ENCODE measurements at places on chromosomes 1 and 21.

DNA sequence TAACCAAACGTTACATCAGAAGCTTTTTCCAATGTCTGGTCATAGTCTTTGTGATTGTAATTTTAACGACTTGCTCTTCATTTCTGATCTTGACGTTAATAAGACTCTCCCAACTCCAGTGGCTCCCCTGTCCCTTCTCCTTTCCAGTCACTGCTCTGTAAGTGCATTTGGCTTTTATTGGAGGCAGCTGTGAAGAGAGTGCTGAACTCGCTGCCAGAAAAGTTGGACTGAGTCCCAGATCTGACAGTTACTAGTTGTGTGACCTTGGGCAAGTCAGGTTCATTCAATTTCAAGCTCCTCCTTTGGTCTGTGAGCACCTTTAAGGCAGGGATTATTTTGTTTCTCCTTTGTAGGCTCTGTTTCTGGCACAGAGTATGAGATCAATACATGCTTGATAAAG, 109.6 kb upstream of the TSPAN2 start:
- DNase-seq: no peak

GRCh38 chr1:201489643-201490261, 17.2 kb downstream of the CSRP1 start:
- DNase-seq: no peak

DNA sequence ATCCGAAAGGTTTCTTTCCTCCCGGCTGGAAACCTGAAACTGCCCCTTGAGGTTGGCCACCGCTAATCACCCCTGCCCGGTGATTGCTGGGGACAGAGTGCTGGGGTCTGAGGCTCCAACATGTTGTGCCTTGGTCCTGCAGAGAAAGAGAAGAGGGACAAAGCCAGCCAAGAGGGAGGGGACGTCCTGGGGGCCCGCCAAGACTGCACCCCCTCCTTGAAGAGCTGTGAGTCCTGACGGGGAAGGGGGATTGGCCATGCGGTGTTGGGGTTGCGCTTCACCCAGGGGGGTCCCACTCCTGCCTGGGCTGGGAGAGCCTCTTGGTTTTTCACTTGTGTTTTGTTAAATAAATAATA, 19.5 kb downstream of the LDLRAP1 start:
- no peak for DNase-seq

GRCh38 chr21:42190486-42190863, 28.5 kb upstream of the ABCG1 start:
- no peak for DNase-seq

GRCh38 chr1:112927462-112927990, 28.5 kb downstream of the SLC16A1 start:
- DNase-seq: no peak

DNA sequence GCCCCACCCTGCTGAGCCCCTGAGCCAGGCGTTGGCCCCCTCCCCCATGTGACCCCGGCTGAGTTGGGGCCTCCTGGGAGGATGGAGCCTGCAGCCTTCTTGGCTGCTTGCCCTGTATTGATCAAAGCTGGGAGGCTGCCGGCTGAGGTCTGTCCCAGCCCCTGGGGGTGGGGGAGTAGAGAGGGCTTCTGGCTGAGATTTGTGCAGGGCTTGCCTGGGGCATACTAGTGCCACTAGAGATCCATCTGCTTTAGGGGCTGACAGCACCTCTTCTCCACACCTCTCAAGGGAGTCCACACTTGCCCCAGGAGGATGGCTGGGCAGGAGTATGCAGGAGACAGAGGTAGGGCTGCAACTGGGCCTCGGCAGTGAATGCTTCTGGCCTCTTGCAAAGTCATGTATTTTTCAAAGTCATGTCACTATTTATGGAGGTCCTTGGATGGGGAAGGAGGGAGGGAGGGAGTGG, 53.6 kb upstream of the SSBP3 start:
- DNase-seq: no peak

DNA sequence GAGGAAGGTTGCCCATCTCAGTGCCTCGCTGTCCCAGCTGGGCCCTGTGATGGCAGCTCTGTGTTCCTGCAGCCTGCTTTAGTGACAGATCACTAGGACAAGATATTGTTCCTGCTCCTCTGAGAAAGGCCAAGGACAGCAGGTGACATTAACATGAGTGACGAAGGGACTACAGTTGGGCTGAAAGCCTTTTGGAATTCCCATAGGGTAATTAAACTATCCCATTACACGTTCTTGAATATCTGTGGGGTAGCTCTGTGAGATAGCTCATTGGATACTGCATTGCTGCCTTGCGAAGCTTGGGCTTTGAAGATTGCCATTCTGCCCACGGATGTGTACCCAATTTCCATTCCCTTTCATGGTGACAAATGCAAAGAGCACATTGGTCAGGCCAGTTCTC, 78.2 kb upstream of the COA6 start:
- DNase-seq: no peak

GRCh38 chr1:6248932-6249738, 5.2 kb downstream of the HES3 start:
- no peak for DNase-seq

DNA sequence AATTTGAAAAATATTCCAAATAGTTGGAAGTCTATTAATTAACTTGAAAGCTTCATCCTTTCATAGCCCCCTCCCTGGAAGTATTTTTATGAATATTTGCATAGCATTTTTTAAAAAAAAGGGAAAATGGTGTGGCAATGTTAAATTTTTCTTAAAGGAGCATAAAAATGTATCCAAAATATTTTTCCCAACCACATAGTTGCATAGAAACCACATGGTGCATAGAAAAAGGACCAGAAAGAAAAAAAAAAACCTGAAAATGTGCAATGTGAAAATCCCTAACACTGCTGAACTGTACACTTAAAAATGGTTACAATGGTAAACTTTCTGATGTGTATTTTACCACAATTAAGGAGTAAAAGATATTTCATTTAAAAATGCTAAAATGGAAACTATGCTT, 8.0 kb downstream of the C1orf167 start:
- DNase-seq: no peak

DNA sequence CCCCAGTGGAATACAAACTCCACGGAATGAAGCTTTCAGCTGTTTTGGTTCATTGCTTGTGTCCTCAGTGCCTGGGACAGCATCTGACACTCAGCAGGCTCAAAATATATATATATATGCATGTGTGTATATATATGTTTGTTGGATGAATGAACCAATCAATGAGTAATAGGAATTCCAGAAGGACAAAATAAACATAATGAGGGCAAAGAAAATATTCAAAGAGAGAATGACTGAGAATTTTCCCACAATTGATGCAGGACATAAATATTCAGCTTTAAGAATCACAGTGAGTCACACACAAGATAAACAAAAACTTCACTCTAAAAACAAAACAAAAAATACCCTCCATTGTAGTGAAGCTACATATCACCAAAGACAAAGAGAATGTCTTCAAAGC, 64.0 kb downstream of the CHD5 start:
- no peak for DNase-seq

DNA sequence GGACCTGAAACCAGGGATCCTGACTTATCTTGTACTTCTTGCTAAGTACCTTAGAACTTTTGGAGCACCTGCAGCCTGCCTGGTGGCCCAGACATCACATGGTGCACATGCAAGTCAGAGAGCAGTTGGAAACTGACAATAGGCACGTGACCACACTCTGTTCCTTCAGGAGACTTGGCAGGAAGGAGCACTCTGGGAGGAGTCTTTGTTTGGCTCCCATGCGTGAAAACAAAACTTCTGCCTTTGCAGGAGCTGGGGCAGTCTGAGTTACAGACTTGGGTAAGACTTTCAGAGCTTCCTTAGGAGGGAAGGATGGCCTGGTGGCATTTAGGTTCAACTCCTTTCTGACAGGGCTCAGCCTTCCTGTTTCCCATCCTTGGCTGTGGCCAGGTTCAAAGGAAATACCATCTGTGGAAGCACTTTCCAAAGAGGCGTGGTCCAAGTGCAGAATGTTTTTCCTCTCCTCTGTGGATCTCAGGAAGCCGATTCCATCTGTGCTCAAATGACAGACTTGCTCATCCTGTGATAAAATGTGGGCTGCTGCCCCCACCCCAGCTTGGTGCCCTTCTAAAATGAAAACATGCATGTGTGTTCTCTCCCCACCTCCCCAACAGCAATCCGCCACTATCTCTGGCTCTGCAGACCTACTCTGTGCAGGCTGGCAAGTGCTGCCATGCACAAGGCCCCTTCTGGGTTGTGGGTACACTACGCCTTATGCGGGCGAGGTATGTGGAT, 14.1 kb upstream of the ZNF436 start:
- no peak for DNase-seq

DNA sequence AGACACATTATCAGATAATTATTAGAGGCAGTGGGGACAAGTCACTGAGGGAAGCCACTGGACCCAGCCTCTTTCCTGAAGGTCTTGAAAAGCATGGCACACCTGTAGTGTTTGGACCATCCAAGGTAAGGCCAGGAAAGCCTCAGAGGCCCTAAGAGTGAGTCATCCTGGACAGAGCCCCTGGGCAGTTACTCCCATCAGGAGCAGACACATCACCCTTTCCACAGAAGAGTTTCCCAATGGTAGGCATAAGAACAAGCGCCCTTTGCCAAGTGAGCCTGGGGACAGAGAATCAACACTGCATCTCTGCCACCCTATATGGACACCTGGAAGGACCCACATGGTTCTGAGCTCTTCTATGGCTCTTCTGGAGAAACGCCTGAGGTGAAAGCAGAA, 136.0 kb downstream of the PLXNA2 start:
- DNase-seq: no peak

DNA sequence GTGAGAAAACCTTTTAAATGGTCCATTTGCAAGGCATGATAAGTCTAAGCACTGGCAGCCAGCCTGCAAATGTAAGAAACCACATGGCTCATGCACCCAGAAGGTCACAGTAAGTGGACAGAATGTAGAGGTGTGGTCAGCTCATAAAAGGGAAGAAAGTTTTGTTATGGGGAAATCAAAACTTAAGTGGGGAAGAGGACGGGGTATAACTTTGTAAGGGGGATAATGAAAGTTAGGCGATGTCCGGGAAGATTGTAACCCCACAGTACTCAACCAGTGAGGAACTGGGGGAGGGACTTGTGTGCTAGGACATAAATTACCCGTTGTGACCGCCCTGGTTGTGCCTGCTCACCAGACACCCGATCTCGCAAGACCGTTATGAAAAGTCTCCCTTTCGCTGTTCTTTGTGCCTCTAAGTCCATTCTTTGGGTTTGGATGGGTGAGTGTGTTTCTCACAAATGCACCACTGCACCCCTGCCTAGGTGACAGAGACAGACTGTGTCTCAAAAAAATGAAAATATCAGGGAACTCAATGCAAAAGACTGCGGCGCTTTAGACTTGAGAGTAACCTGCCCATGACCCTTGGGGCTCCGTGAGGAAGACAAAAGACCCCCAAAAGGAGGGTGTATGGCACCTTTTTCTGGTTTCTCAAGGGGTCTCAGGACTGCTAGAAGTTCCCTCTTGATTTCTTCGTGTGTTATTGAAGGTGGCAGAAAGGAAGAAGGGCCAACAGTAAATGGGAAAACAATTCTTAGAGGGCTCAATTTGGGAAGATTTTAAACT, 28.6 kb upstream of the ZNF496 start:
- DNase-seq: no peak

GRCh38 chr1:22877980-22878379, 94.7 kb downstream of the LACTBL1 start:
- DNase-seq: no peak

GRCh38 chr1:173190101-173190936, 16.8 kb downstream of the TNFSF4 start:
- DNase-seq: no peak

- DNase-seq: no peak
Measured at GRCh38 chr21:33401630-33401992, 1.6 kb upstream of the IFNGR2 start.

DNA sequence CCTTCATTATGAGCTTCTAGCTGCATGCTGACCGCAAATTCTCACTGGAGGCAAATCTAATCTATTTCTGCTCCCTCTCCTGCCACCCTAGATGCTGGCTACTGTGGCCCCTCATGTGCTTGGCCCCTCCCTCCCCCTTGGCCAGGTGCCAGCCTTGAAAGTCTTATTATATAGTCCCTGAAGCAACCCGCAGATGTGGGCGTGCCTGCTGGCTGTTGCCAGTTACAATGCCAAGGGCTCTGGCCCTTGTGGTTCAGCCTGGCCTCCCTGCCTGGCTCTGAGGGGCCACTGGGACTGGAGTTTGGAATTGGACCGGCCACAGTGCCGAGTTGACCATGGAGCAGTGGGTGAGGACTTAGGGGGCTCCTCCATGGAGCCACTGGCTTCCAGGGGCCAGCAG, 78.9 kb upstream of the ACTRT2 start:
- DNase-seq: no peak

GRCh38 chr21:24844671-24845070, 762.6 kb downstream of the MRPL39 start:
- no peak for DNase-seq

- DNase-seq: no peak
Measured at GRCh38 chr1:227219715-227220292, 98.5 kb downstream of the CDC42BPA start.

DNA sequence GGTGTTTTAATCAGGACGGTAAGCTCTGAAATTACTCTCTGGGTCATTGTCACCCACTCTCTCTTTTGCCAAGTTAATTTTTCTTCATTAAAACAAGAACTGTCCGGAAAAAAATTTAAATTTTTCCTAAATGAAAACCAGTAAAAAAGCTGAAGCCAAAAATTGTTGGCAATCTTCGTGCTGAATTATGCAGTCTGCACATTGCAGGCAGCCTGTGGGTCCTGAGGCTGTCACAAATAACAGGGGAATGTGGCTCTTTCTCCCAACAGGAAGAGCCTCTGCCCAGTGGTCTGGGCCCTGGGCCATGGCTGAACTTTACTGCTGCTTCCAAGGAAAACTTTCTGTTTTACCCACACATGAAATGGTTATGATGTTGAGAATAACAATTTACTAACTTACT, 153.9 kb upstream of the SPAG17 start:
- DNase-seq: no peak

- no peak for DNase-seq
Measured at GRCh38 chr1:239717097-239717917, 330.9 kb downstream of the CHRM3 start.

DNA sequence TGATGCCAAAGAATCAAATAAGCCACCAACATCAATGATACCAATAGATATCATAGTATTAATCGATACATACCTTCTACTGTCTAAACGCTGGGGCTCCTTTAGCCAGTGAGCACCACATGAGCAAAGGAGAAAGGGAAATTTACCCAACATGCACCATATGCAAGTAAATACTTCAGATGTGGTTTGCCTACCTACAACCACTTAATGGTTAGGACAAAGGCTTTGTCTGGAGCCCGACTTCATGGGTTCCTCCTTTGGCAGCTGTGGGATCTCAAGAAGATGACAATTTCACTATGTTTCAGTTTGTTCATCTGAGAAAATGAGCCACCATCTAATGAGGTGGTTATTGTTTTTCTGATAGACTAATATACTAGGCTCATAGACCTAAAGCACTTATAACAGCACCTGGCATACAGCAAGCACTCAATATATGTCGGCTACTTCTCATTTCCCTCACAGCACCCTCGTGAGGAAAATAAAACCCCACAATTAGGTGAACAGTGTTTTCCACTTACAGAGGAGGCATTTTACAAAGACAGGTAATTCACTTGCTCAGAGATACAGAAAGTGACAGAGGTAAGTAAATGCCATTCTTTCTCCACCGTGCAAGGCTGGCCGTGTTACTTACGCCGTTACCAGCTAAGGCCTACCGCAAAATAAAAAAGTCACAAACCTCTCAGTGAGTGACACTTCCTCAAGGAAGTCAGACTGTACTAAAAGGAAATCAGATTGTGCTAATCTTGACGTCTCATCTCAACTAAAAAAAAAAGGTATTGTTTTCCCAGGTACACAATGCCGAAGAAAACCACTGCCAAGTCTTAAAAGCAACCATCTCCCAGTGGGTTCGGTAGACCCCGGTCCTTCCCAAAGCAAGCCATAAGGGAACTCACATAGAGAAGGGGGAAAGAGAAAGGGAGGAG, 1.6 kb downstream of the TTC13 start:
- DNase-seq: no peak
